ENCODE measurements at places on chromosomes 2 and 18.

- DNase-seq = no peak
These were observed 11.2 kb upstream of the PAIP2B start for GRCh38 chr2:71238089-71238488.

- DNase-seq = no peak
These were observed 11.4 kb downstream of the UBE2E3 start for GRCh38 chr2:180991820-180992219.

GRCh38 chr18:32351032-32351431 lies 119.7 kb downstream of the GAREM1 start:
- no peak for DNase-seq

DNA sequence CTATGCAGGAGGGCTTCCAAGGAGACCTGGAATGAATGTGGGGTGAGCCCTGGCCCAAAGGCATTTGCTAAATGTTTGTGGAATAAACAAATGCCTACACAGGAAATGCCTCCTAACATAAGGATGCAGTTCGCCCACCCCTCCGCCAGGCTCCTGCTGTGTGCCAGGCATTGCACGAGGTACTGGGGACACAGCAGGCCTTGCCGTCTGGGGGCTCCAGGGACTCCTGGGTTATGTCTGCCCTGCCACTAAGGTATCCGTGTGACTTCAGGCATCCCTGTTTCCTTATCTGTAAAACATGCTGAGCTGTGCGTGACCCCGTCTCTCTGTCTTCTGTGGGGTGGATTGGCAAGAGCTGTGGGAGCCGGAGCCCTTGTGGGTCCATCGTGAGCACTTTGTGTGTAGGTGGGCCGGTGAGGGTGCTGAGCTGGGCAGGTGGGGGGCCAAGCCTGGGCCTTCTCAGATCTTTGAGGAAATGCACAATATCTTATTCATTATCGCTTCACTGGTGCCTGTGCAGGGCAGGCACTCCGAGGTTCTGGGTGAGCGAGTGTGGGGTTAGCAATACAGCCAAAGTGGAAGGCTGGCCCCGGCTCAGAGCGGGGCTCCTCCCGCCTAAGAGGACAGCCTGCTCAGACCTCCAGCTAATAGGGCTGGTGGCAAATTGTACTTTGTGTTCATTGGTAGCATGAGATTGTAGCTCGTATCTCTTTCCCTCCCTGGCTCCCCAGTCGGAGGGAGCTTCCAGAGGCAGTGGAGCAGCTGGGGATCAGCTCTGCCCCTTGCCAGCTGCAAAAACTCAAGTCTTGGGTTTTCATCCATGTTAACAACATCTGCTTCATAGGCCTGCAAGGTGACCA lies 126.8 kb downstream of the GLI2 start:
- no peak for DNase-seq

- no peak for DNase-seq
These were observed 706.6 kb downstream of the CBLN2 start for GRCh38 chr18:71837547-71837946.

DNA sequence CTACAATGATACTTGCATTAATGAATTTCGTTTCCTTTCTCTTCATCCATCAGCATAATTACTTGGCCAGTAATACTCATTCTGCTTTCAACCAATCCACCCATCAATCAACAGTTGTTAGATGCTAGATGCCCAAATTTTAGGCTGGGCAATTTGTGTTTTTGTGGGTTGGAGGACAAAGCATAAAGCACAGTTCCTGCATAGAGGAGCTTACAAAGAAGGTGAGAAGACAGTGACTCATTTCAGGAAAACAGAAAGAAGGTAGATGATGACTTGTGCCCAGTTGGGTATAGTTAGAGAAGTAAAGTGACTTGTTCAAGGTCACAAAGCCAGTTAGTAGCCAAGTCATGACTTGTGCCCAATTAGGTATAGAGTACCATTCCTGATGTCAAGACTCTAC lies 1186.8 kb upstream of the CELF4 start:
- no peak for DNase-seq

DNA sequence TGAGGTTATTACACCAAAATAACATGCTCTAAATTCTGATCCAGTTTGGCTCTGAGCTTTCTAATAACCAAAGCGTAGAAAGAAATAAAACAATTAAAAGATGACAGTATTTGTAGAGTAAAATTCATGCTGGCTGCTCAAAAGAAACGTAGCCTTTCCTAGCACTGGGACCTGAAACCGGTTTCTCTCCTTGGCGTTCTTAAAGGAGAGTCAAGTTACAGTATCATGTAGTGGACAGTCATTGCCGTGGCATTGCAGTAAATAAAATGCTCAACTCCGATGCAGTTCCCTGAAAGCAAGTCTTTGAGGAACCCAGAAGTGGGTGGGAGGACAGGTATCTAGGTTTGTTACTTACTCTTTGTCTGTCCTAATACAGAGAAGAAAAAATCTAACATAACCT lies 52.7 kb upstream of the ITM2C start:
- no peak for DNase-seq

- no peak for DNase-seq
These were observed 35.7 kb downstream of the AMER3 start for GRCh38 chr2:130790804-130791616.

- DNase-seq = no peak
These were observed 8.5 kb upstream of the ETAA1 start for GRCh38 chr2:67388680-67389079.

DNA sequence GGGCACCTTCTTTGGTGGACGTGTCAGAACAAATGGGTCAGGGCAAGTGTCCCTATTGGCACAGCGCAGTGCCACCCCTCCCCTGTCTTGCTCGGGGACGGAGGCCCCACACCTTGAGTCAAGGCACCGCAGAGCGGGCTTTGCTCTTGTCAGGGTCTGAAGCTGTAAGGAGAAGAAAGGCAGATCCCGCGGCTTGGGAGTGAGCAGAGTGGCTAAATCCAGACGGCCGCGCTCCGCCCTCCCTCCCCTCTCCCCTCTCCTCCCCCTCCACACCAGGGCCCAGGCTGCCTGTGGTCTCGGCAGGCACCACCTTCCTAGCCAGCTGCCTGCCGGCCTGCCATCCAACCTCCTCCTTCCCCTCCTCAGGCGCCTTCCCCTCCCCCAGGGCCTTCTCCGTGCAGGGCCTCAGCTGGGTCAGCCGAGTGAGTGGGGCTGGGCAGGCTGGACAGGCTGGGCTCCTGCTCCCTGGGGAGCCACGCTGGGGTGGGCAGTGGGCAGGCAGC lies 25.8 kb downstream of the SPEG start:
- no peak for DNase-seq

GRCh38 chr2:49248506-49248905 lies 94.2 kb upstream of the FSHR start:
- DNase-seq = no peak

GRCh38 chr2:1910592-1911246 lies 166.4 kb upstream of the PXDN start:
- DNase-seq = no peak

- DNase-seq = no peak
These were observed 155.7 kb downstream of the MTCL1 start for GRCh38 chr18:8860845-8861642.

DNA sequence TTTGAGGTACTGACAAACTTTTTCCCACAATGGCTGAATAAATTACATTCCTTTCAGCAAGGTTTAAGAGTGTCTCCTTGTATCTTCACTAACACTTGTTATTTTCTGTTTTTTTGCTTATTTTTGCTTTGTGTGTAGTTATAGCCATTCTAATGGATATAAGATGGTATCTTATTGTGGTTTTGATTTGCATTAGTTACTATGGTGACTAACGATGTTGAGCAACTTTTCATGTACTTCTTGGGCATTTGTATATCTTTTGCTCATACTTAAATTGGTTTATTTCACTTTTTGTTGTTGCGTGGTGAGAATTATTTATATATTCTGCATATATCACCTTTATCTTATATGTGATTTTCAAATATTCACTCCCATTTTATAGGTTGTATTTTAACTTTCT lies 79.9 kb upstream of the FSIP2 start:
- DNase-seq = no peak

- DNase-seq = no peak
These were observed 394.8 kb upstream of the ATP5MC3 start for GRCh38 chr2:175576270-175576669.

DNA sequence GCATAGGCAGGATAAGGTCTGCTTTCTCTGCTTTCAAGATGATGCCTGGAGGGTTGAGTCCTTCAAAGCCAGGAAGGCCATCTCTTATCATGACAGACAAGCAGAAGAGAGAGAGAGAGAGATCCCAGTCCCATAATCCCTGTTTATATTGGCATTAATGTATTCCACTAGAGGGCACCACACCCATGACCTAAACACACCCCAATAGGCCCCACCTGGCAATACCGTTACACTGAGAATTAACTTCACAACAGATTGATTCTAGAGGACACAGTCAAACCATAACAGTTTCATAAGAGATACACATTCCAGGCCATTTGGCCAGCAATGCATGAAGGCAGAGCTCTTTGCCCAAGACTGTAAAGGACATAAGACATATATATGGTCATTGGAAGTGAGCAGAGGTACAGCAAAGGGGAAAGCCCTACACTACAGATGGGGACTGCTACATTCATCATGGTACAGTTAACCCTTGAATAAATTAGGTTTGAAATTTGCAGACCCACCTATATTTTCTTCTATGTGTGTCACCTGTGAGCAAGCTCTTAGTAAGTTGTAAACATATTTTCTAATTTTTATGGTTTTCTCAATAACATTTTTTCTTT lies 1516.1 kb downstream of the RPIA start:
- no peak for DNase-seq

- no peak for DNase-seq
These were observed 311.6 kb upstream of the CDH7 start for GRCh38 chr18:65439188-65439587.

DNA sequence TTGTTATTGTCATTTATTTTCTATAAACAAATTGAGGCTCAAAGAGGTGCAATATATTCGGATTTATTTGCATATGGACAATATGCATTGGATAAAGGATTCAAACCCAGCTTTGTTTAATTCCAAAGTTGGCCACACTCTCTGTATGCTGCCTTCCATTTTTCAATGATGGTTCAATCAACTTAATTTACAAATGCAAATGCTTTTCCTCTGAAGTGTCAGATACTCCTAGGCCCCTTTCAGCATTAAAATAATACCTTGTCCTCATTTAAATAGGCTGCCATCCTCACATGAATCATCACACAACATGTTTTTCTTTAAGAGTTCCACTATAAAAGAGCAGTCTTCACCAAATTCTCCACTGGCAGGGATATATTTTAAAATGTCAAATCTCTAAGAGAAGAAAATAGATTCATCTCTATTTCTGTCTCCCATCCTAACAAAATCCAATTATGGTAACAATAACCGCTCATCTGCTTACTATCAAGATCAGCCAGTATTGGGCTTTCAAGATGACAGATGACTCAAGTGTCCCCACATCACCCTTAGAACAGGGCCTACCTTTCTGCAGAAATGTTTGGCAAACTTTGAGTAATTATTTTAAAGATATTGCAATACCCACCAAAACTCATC lies 114.8 kb downstream of the SCG2 start:
- no peak for DNase-seq

GRCh38 chr2:75627902-75628504 lies 18.6 kb upstream of the MRPL19 start:
- peak; percentile 53 for DNase-seq

DNA sequence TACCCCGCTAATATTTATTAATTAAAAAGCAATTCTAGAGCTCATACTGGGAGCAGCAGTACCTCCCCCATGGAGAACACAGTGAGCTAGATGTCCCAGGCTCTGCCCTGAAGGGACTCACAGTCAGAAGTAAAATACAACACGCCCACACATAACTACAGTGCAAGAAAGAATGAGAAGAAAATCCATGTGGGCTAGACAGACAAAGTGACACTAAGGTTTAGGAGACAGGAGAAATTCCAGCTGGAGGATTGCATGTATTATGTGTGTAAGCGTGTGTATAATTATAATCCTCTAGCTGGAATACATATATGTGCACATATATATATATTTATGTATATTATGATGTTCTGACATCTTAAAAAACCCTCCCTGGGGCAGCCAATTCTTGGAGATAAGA lies 15.7 kb downstream of the SOWAHC start:
- no peak for DNase-seq

GRCh38 chr2:209495855-209496585 lies 72.2 kb downstream of the MAP2 start:
- no peak for DNase-seq

GRCh38 chr2:231204581-231204980 lies 6.2 kb downstream of the ARMC9 start:
- no peak for DNase-seq

- DNase-seq = no peak
These were observed 3.8 kb upstream of the IMP4 start for GRCh38 chr2:130338793-130339345.

GRCh38 chr2:128841803-128842202 lies 523.1 kb upstream of the HS6ST1 start:
- no peak for DNase-seq

DNA sequence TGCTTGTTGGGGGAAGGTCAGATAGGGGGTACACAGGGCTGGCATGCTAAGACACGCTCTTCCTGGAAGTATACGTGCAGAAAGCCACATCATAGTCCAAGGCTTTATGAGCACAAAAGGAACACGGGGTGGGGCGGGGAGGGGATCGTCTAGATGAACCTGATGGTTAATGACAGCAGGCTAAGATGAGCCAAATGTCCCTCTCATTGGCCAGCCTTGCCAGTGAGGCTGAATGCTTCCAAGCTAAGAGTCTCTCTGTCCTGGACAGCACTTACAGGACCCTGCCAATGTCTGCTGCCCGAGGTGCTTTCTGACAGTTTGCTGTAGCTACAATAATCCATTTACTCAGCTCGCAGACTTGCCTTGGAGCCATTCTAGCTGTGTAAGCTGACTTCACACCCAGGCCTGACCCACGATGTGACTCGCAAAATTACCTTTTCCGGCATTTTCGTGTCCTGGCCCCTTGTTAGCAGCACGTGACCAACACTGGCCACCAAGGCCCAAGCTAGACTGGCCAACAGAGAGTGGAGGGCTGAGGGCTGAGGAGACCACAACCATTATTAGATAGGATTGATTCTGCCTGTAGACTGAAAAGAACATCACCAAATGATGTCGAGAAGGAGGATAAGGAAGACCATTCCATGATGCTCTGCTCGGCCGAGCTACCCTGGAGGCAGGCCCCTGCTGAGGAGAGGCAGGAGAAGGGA lies 84.2 kb downstream of the MALT1 start:
- DNase-seq = no peak

DNA sequence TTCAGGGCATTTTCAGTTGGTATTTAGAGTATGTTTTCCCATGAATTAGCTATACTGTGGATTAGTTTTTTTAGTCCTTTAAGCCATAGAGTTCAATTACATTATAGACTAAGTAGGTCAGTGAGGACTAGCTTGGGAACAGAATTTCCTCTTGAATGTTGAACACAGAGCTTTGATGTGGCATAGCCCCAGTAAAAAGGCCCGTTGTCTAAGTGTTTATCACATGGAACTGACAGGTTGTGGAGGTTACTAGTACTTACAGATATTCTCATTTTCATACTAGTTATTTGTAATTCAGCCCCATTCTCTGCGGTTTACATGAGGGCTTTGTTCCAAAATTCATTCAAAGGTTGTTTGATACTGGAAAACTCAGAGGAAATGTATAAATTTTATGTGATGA lies 6.2 kb downstream of the INSIG2 start:
- DNase-seq = no peak

DNA sequence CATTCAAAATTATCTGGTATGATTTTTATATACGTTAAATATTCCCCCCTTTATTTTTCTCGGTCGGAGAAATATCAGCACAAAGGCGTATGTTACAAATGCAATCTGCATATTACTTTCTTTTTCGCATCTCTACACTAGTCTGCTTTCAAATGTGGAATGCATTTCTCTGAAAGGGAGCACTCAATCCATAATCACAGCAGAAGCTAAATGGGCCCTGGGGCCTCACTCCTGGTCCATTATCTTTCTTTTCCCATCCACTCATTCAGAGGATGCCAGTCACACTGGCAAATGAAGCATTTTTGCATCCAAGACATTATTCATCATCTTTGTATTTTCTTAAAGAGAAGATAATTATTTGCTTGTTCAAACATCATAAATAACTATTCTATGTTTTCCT lies 295.2 kb upstream of the LRP1B start:
- DNase-seq = no peak

Measured in stimulated activated CD4-positive, alpha-beta T cell treated with anti-CD3 and anti-CD28 coated beads, Interleukin-4, amount 100 ng/mL, for 4 hours (primary cell).